ENCODE measurements at places on chromosomes 12 and 14.

- DNase-seq: no peak
Measured at GRCh38 chr14:39773387-39774126, 341.3 kb upstream of the FBXO33 start.

- peak; percentile 90 for DNase-seq
Measured at GRCh38 chr12:52005903-52006703, 643 bp upstream of the TAMALIN start.

- no peak for DNase-seq
Measured at GRCh38 chr14:36863271-36863670, 201.6 kb downstream of the PAX9 start.

- no peak for DNase-seq
Measured at GRCh38 chr14:59305231-59305630, 116.8 kb downstream of the DAAM1 start.

- DNase-seq: no peak
Measured at GRCh38 chr12:13038491-13039161, 5.6 kb upstream of the FAM234B start.

DNA sequence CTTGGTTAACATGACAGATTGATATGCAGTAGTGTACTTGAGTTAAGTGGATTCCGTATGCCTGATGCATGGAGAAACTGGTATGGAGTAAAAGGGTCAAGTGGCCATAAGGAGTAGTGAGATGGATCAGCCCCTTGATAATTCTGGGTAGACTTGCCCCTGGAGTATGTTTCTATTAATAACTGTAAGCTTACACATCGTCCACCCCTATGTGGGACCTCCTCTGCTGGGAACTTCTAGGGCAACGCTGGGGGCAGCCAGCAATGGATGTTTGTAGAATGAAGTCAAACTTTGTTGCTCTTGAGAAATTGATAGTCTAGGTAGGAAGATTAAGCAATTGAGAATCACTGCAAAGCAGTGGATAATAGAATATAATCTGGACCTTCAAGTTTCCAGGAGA lies 3.5 kb downstream of the C12orf75 start:
- no peak for DNase-seq

- no peak for DNase-seq
Measured at GRCh38 chr14:34935488-34935887, 47.3 kb upstream of the SRP54 start.

All from stimulated activated naive B cell treated with anti-CD40 and anti-IgM and Interleukin-4, amounts not matched to agents 10 μg/mL and 1 μg/mL and 100 μg/mL, for 72 hours (primary cell).